ENCODE measurements at places on chromosomes 11 and 22.

GRCh38 chr11:17508306-17508705 lies 31.7 kb upstream of the ABCC8 start:
- DNase-seq, result no peak

DNA sequence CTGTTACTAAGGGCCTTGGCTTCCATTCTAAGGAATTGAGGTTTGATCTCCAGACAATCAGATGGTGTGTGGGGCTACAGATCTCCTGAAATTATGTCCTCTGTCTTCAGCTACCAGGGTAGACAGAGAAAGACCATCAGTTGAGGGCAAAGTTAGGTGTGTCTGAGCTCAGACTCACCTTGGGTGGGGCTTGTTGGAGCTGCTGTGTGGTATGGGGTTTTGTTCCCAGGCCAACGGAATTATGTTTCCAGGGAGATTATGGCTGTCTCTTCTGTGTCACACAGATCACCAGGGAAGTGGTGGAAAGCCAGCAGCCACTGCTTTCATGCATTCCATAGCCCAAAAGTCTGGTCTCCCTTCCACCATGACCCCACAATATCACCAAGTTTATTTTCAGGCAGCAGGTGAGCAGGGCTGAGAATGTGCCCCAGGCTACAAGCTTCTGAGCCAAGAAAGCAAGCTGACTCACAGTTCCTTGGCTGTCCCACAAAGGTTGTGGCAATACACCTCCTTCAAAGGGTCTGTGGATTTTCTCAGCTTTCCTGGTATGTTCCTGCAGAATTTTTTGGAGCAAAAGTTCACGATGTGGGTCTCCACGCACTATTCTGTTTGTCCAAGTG lies 714.9 kb downstream of the LUZP2 start:
- DNase-seq, result no peak

- DNase-seq, result no peak
Measured at GRCh38 chr11:123760894-123761293, 6.6 kb upstream of the OR6X1 start.

DNA sequence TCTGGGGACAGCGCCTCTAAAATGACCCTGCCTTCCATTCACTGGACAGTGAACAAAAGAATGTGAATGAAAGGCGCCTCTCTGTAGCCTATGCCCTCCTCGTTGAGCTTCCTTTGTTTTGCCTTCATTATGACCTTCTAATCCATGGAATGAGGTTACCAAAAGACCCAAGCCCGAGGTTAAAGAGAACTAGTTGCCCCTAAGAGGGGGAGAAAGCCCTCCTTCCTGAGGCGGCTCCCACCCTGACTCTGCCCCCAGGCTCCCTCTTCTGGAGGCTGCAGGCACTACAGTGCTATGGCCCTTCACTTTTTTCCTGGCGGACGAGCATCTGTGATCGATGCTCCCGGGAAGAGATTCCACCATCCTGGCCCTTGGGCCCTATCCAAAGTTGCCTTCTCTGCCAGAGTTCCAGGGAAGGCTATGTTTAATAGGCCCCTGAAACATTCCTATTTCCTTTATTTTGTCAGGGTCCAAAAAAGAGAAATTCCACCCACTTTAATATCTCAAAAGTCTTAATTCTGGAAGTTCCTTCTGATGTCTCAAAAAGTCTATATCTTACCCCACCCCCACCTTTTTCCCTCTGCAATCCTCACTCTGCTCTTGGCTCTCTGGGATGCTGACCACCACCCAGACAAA lies 147.3 kb downstream of the FEZ1 start:
- peak; percentile 26 for DNase-seq

DNA sequence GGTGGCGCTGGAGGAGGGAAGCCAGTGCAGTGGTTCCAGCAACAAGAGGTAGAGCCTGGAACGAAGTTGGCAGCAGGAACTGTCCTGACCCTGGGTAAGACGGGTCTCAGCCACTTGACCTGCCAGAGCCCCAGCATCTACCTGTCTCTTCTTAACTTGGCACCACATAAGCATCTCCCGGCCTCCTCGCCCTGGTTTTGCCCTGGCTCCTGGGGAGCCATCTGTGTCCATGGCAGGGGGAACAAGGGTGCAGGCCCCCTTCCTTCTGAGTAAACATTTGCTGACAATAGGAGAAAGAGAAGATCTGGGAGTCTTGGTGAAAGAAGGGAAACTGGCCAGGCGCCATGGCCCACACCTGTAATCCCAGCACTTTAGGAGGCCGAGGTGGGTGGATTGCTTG lies 12.8 kb downstream of the P2RY2 start:
- DNase-seq, result no peak

GRCh38 chr11:12090061-12090591 lies 20.3 kb upstream of the MICAL2 start:
- no peak for DNase-seq

- no peak for DNase-seq
Measured at GRCh38 chr11:72781313-72782080, 12.3 kb downstream of the STARD10 start.

GRCh38 chr11:76577226-76577920 lies 93.2 kb downstream of the LRRC32 start:
- DNase-seq, result no peak

DNA sequence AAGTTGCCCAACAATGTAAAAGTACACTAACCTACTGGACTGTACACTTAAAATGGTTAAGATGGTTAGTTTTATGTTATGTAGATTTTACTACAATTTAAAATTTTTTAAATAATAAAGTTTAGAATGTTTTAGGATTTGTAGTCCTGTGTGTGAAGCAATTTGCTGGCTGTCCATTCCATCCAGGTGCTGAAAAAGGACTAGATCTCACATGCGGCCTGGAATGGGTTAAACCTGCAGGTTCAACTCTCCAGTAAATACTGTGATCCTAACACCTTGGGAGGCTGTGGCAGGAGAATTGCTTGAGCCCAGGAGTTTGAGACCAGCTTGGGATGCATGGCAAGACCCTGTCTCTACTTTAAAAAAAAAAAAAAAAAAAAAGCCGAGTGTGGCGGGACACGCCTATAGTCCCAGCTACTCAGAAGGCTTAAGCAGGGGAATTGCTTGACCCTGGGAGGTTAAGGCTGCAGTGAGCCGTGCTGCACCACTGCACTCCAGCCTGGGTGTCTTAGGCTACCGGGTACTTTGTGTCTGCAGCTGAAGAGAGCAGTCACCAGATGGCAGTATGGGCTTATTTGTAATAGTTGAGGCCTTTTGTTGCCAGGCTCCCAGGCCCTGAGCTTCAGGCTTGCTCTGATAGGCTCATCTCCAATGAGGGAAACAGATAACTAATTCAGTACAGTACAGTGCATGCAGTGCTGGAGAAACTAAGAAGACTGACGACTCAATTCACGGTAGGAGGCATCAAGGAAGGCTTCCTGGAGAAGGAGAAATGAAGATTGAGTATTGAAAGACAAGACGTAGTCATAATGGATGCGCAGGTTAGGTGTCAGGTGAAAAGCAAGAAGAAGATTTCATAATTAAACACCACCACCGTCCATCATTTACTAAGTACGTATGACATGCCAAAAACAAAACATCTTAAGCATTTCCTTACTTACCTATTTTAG lies 64.7 kb upstream of the ASPHD2 start:
- no peak for DNase-seq

- peak; percentile 65 for DNase-seq
Measured at GRCh38 chr22:20033045-20033706, 12.3 kb downstream of the TANGO2 start.

GRCh38 chr11:41622707-41623359 lies 163.4 kb upstream of the LRRC4C start:
- no peak for DNase-seq

DNA sequence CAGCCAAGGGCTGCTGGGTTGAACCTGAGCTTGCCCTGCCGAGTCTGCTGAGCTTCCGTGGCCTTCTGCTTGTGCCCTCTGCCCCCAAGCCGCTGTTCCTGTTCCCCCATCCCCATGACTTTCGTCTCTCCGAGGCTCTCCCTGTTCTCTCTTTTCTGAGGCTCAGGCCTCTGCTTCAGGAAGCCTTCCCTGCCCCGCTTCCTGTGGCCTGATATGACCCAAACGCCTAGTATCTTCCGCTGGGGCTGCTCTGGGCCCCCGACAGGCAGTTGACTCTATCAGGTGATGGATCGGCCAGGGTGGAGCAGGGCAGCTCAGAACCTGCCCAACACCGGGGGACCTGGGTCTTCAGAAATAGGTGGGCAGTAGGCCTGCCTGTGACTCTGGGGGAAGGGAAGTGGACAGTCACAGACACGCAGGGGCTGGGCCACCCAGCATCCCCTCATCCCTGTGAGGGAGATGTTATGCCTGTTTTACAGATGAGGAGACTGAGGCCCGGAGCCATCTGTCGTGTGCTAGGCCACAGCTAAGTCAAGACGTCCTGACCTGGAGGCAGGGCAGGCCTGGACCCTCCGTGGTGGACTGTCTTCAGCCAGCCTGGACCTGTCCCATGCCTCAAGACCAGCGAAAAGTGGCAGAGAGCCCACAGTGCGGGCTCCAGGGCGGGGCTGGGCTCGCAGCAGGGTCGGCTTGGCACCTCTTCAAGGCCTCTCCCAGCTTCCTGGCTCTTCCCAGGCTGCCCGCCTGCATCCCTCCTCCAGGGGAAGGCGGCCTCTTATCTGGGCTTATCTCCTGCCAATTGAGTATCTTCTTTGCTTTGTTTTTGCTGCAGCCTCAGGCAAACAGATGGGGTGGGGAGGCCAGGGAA lies 16.2 kb downstream of the BAD start:
- no peak for DNase-seq

DNA sequence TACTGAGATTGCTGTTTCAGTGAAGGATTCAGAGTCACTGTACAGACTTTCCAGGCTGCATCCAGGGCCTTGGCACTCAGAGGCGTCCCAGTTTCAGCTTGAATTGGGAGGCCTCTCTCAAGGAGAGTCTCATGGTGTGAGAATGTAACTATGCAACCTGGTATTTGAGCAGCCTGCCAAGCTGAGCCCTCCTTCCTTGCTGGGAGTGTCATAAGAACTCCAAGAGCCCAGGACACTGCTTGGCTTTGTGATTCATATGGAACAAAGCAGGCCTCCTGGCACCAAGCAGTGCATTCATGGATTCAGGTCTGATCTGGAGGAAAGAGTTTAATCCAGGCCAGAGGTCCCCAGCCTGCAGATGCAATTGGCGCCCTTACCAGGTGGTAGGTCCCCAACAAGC lies 171.7 kb downstream of the DBX1 start:
- DNase-seq, result peak; percentile 66

- DNase-seq, result no peak
Measured at GRCh38 chr22:39175353-39176142, 23.1 kb upstream of the CBX7 start.

- no peak for DNase-seq
Measured at GRCh38 chr11:130160498-130161155, 1.0 kb downstream of the ST14 start.

GRCh38 chr11:10899121-10899830 lies 41.4 kb upstream of the ZBED5 start:
- no peak for DNase-seq

DNA sequence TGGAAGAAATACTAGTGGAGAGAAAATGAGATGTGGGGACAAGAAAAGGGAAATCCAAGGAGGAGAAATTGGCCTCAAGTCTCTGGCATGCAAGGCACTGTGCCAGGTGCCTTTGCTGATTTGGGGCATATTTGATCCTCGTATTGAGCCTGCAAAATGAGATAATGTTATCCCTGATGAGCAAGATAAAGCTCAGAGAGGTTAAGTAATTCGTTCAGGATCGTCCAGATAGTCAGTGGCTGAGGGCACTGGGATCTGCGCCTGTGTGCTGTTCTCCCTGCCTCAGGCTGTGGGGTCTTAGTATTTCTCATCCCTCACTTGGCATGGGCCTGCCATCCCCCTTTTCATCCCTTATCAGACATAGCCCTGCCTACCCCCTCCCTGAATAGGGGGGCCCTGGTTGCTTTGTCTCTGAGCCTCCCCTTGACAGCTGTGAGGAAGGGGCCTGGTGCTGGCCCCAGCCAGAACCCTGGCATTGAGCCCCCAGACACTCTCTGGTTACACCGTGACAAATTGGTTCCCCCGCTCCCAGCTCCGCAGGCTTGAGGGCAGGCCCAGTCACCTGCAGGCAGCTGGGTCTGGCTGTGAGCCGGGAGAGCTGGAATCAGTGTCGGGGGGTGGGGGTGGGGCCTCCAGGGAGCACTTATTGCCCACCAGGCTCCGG lies 85.7 kb downstream of the NECTIN1 start:
- no peak for DNase-seq

DNA sequence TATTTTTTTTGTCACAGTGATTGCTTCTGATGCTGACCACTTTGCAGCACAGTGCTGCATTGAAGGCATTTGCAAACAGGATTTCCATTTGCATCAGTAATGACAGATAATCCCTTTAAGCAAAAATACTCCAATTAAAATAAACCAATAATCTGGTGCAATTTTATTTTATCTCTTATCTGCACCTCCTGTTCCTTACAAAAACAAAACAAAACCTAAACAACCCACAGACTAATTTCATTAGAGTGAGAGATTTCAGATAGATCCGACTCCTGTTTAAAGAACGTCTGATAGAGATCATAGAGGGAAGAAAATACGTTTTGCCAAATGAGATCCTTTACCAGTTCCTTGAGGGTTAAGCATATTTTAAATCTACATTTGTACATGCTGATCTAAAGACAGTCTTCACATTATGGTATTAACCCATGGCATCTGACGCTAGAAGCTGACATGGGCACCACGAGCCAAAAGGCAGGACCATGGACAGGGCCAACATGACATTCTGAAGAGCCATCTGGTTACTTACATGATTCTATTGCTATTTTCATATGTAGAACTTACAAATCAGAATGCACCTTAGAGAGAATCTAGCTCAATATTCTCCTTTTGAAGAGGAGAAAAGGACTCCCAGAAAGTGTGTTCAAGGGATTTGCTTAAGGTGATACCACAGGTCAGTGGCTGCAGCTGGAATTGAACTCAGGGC lies 286.2 kb upstream of the NARS2 start:
- DNase-seq, result no peak

DNA sequence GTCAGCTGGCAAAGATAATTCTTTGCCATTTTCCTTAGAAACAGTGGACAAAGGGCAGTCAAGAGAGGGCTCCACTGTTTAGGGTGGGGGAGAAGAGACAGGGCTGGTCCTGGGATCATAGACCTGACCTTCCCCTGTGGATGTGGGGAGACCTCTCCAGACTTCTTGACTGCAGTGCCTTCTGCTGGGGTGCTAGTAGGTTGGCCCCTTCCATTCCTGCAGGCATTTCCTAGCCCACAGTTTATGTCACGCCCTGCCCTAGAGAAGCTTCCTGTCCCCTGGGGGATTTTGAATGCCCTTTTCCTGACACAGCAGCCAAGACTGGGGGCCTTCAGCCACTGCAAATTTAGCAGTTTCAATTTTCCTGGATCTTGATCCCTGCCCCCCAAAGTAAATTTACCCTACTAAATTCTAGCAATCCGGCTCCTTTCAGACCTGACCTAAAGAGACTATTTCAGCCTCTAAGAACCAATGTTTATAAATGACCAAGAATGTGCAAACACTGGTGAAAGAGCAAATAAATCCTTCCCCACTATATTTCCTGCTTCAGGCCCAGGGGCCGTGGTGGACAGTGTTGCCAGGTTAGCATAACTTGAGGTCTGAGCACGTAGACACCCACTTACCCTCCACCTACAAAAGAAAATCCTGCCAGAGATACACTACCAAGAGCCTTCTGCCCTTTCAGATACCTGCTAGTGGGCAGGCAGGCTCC lies 58.4 kb downstream of the PPFIBP2 start:
- no peak for DNase-seq

DNA sequence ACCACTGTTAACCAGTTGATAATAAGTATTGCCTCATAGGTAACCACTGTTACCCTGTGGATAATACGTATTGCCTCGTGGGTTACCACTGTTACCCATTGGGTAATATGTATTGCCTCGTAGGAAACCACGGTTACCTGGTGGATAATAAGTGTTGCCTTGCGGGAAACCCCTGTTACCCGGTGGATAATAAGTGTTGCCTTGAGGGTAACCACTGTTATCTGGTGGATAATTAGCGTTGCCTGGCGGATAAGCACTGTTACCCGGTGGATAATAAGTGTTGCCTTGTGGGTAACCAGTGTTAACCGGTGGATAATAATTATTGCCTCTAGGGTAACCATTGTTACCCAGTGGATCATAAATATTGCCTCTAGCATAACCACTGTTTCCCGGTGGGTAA lies 27.3 kb upstream of the NXPE4 start:
- DNase-seq, result no peak

Data from substantia nigra (tissue), 51 donors.